NB4 (cell line): ENCODE measurements at places on chromosomes 2 and 18.

DNA sequence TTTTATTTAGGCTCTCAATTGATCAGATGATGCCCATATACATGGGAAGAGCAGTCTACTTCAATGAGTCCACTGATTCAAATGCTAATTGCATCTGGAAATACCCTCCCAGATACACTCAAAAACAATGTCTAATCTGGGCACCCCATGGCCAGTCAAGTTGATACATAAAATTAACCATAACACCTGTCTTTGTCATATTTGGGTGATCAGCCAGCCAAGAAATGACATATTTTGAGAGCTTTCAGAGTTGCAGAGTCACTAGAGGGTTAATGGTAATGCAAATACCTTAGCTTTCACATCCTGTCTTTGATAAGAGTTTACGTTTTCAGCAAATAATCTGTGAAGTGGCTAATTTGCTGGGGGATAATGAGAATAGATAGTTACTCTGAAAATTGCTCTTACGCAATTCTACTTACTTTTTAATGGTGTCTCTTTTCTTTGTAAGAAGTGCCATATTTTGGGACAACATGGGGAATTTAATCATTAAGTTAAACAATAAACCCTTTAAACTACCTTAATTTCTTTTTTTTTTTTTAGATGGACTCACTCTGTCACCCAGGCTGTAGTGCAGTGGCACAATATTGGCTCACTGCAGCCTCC, 49.1 kb downstream of the CCDC195 start:
- no peak for DNase-seq

- no peak for DNase-seq
These were observed 87.6 kb downstream of the SLC8A1 start for GRCh38 chr2:40364151-40364874.

DNA sequence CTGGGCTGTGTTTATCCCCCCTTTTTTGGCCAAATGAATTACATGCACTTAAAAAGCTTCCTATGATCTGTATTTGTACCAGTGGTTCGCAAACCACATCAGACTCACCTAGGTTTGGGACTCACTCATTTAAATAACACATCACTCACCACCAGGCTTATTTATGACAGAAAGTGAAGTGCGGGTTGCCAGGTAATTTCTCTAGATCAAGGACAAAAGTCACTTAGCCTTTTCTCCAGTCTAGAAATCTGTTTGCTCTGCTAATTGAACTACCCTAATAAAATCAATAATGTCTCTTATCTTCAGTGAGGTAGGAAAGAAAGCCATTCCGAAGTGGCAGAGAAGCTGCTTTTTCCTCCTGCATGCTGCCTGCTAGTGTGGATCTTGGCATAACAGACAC, 88.1 kb upstream of the SLC8A1 start:
- DNase-seq, result no peak

GRCh38 chr18:32550963-32551362, 80.3 kb upstream of the GAREM1 start:
- DNase-seq, result no peak

DNA sequence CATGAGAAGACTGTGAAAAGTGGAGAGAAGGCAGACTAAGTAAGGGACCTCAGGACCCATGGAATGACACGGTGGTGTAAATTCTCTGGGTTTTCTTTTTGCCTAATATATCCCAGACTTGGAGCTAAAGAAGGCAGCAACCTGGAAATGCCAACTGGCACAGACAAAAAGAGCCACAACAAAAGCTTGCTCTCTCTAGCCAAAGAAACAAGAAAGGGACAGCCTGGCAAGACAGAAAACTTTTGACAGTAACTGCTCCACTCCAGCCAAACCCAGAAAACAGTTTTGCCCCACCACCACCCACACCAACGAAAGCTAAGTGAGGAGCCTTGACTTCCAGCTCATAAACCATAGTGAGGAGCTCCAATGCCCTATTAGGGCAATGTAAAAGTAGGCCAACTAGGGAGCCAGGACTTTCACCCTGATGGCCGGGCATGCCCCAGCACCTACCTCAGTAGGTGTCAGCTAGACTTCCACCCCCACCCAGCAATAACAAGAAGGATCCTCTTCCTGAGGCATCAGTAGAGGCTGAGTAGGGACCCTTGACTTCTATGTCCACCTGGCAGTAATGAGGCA, 35.5 kb downstream of the PELI1 start:
- no peak for DNase-seq

- peak; percentile 41 for DNase-seq
These were observed 480.8 kb upstream of the KLHL29 start for GRCh38 chr2:22904126-22904684.

GRCh38 chr2:212713681-212714080, 175.1 kb upstream of the ERBB4 start:
- no peak for DNase-seq

GRCh38 chr2:1694371-1695271, 49.7 kb downstream of the PXDN start:
- DNase-seq, result no peak

GRCh38 chr2:120566331-120567035, 169.2 kb upstream of the GLI2 start:
- no peak for DNase-seq

DNA sequence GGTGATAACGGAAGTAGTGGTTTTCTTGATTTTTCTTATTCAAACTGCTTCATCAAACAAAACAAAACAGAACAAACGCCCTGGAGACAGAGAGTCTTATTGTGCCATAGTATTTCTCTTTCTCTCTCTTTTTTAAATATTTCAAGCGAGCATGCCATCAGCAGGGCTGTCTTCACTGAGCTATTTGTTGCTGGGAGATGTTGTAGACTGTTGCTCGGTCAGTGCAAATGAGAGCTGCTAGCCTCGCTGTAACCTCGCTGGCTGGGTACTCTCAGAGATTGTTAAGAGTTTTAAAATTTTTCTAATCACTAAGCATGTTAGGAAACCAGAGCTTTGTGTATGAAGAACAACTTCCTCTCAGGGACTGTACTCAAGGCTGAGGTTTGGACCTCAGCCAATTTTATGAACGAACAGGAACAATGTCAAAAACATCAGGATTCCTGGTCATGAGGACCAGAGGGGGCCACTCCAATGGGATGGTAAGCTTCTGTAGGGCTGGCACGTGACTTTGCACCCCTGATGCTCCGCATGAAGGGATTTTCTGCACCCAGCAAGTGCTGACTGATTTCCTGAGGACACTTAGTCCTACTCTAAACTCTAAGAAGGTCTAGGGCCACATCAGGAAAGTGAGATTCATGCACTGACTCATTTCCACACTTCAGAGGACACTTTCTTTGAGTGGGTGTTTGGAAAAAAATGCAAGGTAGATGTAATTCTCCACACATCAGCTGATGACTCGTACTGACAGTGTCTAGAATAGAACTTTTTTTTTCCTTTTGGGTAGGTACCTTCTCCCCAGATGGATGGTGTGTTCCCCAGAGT, 59.8 kb upstream of the IL1R1 start:
- peak; percentile 87 for DNase-seq

- DNase-seq, result no peak
These were observed 31.0 kb downstream of the CACNB4 start for GRCh38 chr2:152067823-152068222.

DNA sequence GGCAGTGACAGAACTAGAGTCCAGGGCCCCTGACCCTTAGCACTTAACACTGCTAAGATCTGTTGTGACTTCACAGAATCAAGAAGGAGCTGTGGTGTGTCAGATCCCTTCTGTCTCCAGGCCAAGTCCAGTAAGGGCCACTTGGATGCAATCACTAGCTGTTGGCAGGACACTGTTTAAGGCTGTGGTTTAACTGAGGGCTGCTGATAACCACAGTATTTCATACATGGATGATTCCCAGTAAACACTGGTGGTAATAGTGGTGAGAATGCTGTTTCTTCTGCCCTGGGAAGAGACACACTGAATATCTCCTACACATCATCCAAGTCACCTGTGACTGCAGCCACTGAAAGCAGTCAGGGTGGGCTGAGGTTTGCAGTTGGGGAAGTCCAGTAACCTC, 77.7 kb upstream of the FBXO11 start:
- no peak for DNase-seq

DNA sequence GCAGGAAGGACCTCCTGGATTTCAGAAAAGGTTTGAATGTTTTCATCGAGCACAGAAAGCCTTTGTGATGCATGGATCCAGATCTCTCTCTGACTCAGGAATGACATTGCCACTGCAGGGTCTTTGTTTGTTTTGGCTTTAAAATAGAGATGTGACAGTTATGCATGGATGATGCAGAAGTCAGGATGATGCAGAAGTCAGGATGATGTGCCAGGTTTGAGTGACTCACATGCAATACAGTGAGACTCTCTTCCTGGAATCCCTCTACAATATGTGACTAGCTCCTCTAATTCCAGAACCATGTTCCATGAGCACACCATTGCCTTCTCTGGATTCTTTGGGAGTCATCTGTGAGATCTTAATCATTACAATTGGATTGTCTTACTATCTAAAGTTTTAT, 177.9 kb upstream of the RAB6C start:
- no peak for DNase-seq
